Heart left ventricle (tissue), 16 donors: ENCODE measurements at places on chromosomes 13 and 19. TPM values are rescaled to one million over a fixed set of nuclear protein-coding genes. Genes with fewer than 3 reads are reported as not detected.

DNA sequence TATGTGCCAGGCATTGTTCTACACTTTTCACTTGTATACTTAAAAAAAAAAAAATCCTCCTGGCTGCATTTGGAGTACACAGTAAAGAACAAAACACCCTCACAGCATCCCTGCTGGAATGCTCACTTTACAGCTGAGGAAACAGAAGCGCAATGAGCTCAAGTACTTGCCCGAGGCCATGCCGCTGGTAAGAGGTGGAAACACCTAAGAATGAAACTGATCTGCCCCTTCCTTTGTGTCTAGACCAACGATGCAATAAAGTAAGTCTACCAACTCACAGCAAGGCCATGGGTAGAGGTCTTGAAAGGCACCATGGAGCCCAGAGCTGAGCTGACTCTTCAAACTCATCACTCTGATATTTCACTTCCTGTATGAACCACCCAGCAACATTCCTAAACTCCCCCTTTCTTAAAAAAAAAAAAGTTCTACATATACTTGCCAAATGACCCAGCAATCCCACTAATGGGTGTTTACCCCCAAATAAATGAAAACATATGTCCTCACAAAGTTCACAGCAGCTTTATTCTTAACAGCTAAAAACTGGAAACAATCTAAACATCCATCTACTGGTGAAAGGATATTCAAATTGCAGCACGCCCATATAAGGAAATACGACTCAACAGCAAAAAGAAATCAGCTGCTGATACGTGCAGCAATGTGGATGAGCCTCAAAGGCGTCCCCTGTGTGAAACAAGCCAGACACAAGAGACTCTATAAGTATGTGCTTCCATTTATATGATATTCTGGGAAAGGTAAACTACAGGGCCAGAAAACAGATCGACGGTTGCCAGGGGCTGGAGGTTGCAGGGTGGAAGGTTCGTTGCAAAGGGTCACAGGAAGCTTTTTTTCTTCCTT is 236.6 kb upstream of the MAB21L1 start:
- no peak for DNase-seq

DNA sequence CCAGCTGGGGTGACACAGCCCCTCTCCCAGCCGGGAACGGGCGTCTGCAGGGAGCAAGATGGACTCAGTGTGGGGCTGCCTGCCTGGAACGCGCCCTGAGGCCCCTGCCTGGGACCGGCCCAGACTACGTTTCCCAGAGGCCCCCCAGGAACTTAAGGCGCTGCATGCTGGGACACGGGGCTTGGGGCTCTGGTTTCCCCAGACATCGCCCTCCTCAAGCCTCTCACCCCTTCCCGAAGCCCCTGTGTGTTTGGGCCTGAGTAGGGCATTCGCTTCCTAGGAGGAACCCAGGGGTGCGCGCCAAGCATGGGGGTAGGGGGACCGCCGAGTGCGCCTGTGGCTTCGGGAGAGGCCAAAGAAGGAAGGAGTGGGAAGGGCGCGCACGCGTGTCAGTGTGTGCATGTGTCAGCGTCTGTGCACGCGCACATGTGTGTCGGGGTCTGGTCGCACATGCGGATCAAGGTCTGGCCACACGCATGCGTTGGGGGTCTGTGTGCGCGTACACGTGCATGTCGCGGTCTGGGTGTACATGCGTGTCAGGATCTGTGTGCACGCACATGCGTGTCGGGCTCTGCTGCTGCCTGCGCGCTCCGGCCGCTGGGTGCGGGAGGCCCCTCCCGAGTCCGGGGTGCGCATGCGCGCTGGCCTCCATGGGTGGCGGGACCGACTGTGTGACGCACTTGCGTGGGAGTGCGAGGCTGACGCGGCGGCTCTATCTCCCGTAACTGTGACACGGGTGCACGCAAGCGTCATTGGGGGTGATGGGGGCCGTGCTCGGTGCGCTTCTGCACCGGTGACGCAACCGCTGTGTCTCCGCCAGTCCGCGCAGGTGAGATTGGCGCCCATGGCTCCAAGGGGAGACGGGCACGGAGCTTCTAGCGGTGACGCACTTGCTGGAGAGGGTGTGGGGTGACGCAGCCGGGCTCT is 16.2 kb downstream of the ZNF331 start:
- DNase-seq = peak; percentile 92

GRCh38 chr19:29528350-29528945 is 2.7 kb downstream of the VSTM2B start:
- DNase-seq = peak; percentile 61

C13orf42 gene
- polyA plus RNA-seq = not detected

GRCh38 chr19:18865973-18866799 is 29.8 kb downstream of the CERS1 start:
- DNase-seq = no peak

- DNase-seq = no peak
Measured at GRCh38 chr19:30256496-30256850, 115.7 kb upstream of the ZNF536 start.

DNA sequence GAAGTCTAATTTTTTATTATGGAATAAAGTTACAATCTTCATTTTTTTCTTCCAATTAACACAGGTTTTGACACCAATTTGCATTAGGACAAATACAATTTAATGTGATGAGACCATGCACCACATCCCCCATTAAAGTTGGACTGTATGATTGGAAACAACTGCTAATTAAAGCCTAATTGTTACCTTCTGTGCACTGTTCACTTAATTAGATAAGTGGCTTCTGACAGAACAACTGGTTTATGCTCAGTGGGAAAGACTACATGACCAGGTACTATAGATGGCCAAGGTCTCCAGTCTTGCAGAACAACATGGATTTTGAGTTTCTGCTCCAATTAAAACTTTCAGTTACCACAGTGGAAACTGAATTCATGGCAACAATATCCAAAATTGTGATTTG is 198.1 kb downstream of the FGF14 start:
- DNase-seq = no peak

CLEC17A gene
- not detected for polyA plus RNA-seq

- peak; percentile 94 for DNase-seq
Measured at GRCh38 chr19:2032296-2032941, 16.9 kb upstream of the BTBD2 start.
